RPMI8226 (cell line): ENCODE measurements at places on chromosomes 4 and X.

- no peak for DNase-seq
These were observed 17.5 kb downstream of the GATB start for GRCh38 chr4:151743128-151743854.

GRCh38 chrX:40266490-40267333, 169.0 kb upstream of the BCOR start:
- peak; percentile 68 for DNase-seq

GRCh38 chr4:74095482-74095881, 3.5 kb downstream of the CXCL2 start:
- DNase-seq = no peak

- DNase-seq = peak; percentile 70
These were observed 14.7 kb downstream of the FGFRL1 start for GRCh38 chr4:1026115-1026514.

DNA sequence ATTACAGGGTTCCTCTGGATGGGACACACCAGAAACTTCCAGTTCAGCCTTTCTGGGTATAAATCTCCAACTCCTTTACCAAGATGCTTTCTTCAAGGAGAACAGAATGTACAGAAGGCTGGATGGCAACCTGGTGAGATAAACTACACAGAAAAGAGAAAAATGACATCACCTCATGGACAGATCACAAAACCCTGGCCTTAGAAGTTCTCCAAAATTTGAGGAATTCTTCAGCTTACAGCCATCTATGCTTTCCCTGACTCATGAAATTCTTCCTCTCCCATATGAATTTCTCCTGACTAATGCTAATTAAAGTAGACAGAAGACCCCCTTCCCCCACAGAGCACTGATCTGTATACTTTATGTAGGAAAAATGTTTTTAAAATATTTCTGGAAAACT, 345.4 kb downstream of the STIM2 start:
- DNase-seq = no peak

DNA sequence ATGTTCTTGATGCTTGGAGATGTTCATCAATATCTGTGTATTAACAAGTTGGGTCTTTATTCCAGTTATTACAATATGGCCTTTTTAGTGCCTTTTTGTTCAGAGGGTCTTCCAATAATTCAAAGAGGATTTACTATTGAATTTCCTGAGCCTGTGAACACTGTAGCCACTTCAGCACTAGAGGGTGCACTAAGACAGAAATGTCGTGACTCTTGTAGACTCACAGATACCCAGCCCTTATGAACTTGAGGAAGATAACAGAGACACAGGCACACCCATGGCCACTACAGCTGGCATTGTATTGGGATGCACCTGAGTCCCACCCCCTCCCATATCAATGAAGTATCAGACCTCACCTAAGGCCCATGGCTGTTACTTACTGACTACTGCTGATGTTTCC, 54.4 kb upstream of the ACTRT1 start:
- peak; percentile 6 for DNase-seq

DNA sequence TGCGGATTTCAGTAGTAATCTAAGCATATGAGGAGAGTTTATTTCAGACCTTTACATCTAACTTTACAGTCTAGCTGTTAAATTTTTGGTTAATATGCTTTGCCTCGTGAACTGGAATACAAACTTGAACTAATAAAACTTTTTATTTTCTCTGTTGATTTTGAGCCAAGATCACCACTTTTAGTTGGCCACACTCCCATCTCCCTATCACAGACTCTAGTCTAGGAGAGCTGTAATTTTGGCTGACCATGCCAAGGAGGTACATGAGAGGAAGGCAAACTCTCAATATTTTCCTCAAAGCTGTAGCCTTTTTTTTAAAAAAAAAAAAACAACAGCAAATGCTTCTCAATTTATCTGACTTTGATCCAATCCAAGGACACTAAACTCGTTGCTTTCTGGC, 597.5 kb upstream of the PCDH7 start:
- DNase-seq = no peak

GRCh38 chrX:73944563-73944908, 359.4 kb upstream of the ZCCHC13 start:
- DNase-seq = peak; percentile 2

DNA sequence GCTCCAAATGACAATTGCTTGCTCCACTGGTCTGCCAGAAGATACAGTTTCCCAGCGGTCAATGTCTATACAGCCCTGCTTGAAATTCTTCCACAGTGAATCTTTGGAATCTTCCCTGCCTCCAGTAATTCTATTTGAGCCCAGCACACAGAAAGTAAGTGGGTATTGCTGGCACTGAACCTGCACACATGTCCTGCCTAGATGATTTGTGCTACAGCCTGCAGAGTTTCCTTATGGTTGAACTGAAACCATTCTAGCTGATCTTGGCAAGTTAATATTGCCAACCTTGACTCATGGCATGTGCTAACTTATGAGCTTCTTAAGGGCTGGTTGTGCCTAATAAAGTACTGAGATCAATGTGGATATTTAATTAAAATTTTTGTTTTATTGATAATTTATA, 553.8 kb upstream of the GNPDA2 start:
- DNase-seq = no peak

GRCh38 chr4:3407930-3408792, 33.6 kb upstream of the HGFAC start:
- DNase-seq = no peak

DNA sequence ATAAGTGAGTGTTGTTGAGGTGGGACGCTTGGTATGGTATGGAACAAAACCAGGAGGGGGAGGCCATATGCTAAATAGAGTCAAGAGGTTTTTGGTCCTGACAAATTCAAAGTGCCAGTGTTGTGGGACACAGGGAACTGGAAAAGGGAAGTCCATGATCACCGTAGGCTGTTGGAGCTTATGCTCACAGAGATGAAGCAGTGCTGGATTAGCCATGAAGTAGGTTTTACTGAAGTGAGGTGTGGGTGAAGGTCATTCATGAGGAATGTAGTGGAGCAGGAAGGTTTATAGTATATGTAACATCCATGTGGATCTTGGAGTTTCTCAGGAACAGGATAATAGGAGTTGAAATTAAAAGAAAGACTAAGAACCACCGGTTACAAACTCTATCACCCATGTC, 256.1 kb upstream of the PITX2 start:
- DNase-seq = no peak

- DNase-seq = peak; percentile 80
These were observed at the start of gene KLHL2 for GRCh38 chr4:165207431-165208220. KLHL2 (plus strand) TSS chr4:165207561; CDS start chr4:165207877, 316 bp downstream.

DNA sequence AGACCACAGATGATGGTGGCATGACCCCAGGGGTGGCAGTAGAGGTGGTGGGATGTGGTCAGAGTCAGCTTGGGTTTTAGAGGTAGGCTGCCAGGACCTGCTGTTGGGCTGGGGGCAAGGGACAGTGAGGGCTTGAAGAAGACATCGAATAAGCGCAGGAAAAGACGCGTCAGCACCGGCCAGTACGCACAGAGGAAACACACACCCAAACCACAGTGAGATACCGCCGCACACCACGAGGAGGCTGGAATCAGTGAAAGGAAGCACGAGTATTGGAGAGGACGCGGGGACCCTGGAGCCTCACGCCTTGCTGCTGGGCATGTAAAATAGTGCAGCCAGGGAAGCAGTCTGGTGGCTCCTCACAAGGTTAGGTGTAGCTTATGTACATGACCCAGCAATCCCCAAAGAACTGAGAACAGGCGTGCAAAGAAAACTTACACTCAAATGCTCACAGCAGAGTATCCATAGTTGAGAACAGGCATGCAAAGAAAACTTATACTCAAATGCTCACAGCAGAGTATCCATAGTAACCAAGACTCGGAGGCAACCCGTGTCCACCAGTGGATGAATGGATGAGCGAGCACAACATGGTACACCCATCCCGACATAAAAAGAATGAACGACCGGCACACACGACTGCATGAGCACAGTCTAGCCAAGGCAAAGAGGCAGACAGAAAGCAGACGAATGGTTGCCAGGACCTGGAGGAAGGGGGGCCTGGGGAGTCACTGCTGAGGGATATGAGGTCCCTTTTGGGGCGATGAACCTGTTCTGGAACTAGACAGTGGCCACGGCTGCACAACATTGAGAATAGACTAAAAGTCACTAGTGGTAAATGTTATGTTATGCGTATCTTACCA, 13.3 kb downstream of the PDZD4 start:
- peak; percentile 51 for DNase-seq
